ENCODE measurements at places on chromosomes 7 and 10.
A peak's percentile ranks its signal among the peaks of the same experiment; 100 is the strongest.

DNA sequence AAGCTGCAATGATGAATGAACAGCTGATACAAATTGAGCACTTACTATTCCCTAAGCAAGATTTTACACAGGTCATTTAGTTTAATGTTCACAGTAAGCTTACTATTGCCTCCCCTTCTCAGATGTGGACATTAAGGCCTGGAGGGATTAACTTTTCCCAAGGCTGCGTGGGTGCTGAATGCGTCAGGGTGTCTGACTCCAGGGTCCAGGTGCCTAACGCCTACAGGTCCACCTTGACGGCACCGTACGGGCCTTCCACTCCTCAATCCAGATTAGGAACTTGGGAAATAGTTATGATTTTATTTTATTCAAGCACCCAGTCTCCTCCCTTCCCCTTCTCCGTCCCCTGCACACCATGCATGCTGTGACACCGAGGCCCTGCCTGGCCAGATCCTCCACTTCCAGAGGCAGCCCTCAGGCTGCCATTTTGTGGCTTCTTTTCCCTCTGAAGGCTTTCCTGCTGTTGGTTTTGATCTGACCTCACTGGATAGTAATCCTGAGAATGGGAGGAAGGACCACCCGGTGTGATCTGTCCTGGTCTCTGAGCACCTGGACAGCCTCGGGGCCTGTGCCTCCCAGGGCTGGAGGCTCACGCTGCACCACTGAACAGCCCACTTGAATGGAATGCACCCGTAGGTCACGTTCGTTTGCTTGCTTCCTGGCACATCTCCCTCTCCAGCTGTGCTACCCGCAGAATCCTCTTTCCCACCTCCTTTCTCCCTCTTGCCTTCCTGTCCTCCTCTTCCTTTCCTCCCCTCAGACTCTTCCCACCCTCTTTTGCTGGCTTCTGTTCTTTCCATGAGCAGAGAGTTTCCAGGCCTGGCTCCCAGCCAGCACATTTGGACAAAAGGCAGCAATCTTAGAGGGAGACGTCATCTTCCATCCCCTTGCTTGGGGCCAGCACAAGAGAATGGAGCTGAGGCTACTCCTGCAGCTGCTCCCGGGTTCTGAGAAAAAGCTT is 14.4 kb downstream of the DENND2A start:
- DNase-seq = no peak

- DNase-seq = peak; percentile 89
Measured at GRCh38 chr7:134669845-134670373, 23.3 kb downstream of the BPGM start.

DNA sequence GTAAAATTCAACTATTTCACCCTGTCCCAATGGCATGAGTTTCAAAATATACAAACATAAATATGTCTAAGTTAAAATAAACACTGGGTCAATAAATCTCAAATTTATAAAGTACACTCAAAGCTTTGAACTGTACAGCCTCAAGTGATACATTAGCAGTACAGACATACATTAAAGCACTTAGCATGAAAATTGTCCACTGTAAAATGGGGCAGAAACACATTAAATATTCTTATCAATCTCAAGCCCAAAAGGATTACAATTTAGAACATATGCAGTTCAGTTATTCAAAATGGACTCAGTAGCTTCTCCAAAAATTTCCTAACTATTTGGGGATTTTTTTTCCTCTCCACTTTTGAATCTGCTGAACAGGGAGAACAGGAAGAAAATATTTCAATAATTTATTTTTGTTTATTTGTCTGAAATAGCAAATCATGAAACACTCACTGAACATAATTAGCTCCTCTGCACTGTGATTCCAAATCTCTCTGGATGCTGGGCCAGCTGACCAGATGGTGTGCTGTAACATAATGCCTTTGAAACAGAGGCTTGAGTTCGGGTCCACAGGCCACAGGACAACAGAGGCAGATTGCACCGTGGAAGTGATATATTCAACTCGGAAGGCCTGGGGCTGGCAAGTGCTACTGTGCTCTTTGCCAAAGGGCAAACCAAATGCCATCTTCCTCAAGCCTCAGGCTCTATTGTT is 248.9 kb upstream of the LRRN3 start:
- no peak for DNase-seq

DNA sequence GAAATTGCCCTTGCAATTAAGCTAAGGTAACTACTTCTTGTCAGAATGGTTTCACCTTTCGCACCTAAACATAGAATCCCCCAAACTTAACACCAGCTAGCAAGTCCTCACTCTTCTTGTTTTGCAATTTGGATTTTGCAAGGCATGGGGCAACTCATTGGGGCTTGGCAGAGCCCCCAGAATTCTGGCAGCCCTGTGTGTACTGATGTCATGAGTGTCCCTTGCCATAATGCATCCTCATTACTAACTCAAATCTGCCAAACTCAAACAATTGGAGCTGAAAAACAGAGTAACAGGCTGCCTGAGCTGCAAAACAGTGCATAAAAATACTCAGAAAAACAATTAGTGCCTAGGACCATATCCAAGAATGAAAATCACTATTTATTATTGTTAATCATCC is 7.9 kb upstream of the XPNPEP1 start:
- no peak for DNase-seq

GRCh38 chr10:59325116-59325515 is 37.2 kb downstream of the FAM13C start:
- DNase-seq = no peak

- peak; percentile 54 for DNase-seq
Measured at GRCh38 chr10:113704637-113705343, 25.1 kb downstream of the CASP7 start.

DNA sequence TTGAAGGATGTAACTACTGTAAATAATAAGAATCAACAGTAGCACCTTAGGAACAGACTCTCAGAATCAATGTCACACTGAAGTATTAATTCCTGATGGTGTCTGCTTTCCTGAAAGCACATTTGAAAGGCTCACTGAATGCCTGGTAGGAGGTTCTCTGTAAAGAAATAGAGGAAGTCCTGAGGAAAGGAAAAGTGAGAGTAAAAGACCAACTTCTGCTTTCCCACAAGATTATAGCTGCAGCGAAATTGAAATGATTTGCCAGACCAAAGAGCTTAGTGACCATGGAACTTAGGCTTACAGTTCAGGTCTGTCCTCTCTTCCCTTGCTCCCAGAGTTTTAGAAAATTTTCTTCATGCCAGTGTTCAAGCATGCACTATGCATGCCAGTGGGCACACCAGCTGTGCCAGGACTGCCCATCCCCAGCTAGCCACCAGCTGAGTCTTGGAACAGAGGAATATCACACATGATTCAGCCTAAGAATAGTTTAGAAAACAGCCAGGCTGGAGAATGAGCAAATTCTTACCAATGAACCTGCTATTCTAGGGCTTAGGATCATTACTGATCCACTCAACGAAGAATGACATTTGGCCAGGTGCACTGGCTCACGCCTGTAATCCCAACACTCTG is 123.2 kb downstream of the HERPUD2 start:
- DNase-seq = peak; percentile 17

GRCh38 chr7:151306374-151306773 is 35.2 kb upstream of the NUB1 start:
- no peak for DNase-seq

GRCh38 chr10:77279207-77279606 is 358.4 kb downstream of the KCNMA1 start:
- no peak for DNase-seq

GRCh38 chr10:66521506-66521905 is 404.3 kb upstream of the LRRTM3 start:
- DNase-seq = no peak

DNA sequence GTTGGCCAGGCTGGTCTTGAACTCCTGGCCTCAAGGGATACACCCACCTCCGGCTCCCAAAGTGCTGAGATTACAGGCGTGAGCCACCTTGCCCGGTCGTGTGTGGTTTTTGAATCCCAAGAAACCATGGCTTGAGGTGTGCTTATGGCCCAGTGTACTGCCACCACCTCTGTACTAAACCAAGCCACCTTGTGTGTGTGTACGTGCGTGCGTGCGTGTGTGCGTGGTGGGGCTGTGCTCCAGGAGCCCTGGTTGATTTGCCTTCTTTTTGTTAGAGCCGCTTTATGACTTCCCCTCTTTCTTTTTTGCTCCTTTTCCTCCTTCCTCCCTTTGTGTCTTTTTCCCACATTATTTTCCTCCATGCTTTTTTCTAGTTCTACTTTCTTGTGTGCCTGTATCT is 121.4 kb downstream of the CAMK1D start:
- DNase-seq = no peak

- DNase-seq = no peak
Measured at GRCh38 chr10:105509517-105509916, 868.4 kb downstream of the SORCS3 start.

GRCh38 chr10:50511492-50512213 is 112.1 kb downstream of the SGMS1 start:
- DNase-seq = no peak

- DNase-seq = no peak
Measured at GRCh38 chr10:12533151-12533550, 183.8 kb downstream of the CAMK1D start.

DNA sequence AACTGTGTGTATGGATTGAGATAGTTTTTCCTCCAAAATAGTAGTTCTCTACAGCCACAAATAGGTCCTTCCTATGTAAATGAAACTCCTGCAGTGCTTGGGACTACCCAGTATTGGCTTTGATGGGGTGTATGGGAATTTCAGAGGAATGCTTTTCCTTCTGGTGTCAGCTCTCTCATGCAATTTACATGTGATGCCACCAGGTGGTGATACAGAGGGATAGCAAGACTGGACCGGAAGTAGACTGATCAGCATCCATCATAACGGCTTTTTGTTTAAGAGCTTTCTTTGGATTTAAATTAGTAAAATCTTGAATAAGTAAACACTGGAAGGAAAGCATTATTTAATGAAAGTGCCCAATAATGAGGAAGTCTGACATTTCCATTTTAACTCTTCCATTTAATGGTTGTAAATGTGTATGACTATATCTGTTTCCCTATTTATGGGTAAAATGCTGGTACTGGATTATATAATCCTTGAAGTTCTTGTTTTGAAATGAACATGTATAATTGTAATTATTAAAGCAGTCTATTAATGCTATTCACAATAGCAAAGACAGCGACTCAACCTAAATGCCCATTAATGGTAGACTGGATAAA is 22.7 kb downstream of the DYNC1I1 start:
- no peak for DNase-seq

GRCh38 chr10:78642269-78642816 is 426.4 kb upstream of the ZMIZ1 start:
- no peak for DNase-seq

DNA sequence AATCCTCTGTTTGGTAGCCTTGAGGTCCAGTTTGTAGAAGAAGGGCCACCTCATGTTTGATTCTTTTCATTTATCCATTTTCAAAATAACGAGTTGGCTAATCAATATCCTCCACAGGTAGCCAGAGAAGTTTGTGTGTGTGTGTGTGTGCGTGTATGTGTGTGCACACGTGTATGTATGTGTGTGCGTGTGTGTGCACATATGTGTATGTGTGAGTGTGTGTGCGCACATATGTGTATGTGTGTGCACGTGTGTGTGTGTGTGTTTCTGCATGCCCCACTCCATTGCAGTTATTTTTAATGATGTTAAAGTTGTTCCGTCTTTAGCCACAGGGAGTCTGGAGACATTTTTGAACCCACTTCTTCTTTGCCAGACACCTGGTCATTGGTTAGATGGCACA is 112.8 kb upstream of the PRKCQ start:
- DNase-seq = no peak

DNA sequence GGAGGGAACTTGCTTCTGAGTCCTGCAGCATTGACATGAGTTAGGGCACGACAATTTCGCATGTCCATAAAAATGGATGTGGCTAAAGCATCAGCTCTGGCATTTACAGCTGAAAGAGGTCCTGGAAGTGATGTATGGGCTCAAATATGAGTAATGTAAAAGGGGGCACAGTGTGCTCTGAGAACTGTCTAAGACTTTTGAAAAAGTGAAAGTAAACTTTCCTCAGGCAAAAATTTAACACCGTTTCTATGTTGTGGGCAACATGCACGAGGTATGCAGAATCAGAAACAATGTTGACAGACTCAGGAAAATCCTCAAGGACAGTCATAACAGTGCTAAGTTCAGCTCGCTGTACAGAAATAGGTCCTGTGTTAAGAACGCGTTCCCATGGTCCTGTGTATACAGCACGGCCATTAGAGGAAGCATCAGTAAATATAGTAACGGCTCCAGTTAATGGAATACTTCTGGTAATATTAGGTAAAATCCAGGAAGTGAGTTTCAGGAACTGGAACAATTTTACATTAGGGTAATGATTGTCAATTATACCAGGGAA is 37.9 kb upstream of the AKR1C2 start:
- DNase-seq = no peak

DNA sequence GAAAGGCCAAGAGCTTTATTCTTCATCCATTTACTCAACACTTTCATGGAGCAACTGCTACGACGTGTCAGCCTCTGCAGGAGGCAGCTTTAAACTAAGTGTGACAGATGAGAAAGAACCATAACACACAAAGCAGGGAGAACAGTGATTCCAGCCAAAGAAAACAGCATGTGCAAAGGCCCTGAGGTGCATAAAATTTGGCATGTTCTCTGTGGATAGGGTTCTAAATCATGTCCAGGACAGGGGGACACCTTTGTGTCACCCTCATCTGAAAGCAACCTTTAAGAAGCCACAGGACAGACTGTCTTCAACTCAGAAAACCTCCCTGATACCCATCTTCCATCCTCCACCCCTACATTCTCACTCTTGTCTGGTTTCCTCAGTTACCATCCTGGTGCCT is 116.6 kb downstream of the KCNMA1 start:
- DNase-seq = no peak

DNA sequence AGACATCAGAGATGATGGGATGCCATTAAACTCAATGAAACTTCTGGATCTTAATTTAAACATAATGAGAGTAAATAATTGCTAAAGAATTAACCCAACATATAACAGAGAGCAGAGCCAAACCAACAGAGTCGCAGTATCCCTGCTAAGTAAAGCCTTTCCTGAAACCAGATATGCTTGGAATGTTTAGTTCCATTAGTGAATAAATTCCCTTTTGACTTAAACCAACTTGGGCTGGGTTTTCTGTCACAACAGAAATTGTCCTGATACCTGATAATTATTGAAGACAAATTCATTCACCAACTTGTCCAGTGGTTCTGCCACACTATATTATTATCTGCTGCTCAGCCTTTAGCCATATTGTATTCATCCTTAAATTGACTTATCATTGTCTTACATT is 286.7 kb downstream of the FZD1 start:
- no peak for DNase-seq

DNA sequence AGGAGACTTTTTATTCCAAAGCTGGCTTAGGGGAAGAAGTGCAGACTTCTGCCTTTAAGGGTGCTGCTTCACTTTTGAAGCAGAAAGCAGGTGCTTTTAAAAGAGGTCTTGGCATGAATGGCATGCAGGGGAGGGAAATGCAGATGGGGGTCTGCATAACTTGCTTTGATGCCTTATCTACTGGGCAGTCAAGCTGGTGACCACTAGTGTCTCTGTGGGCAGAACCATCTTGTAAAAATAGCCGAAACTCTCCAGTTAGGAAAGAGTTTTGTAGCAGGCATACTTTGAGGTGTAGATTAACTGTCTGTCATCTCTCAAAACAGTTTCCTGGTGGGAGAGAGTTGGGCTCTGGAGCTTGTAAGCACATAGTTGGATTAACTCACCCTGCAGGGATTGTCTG is 9.9 kb upstream of the CTNNA3 start:
- DNase-seq = no peak

GRCh38 chr10:47018026-47018735 is 107.0 kb downstream of the PTPN20 start:
- no peak for DNase-seq

GRCh38 chr10:62278441-62278910 is 9.8 kb upstream of the RTKN2 start:
- no peak for DNase-seq

GRCh38 chr10:121484816-121485215 is 113.4 kb downstream of the FGFR2 start:
- peak; percentile 10 for DNase-seq

Data from common myeloid progenitor, CD34-positive (primary cell).